NCI-H446 (cell line): ENCODE measurements at places on chromosomes 12 and 14.
A peak's percentile ranks its signal among the peaks of the same experiment; 100 is the strongest.

GRCh38 chr14:67269298-67270060 lies 28.2 kb downstream of the PALS1 start:
- DNase-seq, result no peak

DNA sequence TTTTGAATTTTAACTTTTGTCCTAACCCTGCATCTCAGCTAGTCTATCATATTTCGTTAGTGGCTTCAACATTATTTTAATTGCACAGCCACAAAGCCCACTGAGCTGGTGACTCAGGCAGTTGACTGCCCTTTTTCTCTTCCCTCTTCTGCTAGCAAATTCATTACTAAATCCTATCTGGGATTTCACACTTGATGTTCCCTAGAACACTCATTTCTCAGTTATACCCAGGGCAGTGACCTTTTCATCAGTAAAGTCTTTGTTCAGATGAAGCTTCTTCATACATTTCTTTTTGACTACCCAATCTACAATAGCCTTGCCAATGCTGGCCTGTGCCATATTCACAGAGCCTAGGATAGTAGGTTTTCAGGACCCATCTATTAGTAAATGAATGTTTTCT lies 107.0 kb downstream of the ATXN7L3B start:
- DNase-seq, result no peak

DNA sequence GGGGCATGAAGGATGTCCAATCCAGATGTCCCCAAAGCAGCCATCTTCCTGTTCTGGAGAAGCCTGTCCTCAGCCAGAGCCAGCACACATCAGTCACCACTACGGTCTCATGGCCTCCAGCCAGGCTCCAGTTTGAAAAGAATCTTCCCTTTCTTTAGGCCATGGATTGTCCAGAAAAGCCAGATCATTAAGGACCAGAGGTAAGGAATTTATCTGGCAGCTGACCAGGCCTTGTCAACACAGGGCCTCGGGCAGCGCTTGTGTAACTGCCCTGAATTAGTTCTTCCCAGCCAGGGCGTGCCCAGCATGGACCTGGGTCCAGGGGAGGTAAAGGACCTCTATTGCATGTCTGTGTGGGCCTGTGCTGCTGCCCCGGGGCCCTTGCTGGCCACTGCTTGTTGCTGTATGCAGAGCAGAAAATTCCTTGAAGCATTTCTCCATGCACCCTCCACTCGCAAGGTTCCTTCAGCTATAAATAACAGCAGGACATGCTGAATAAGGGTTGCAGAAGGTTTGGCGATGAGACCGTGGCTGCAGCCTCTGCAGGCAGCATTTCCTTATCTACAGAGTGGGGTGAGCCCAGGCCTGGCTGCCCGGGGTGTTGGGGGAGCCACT lies 21.7 kb upstream of the VPS37B start:
- no peak for DNase-seq

GRCh38 chr12:120708651-120709050 lies 1.6 kb upstream of the UNC119B start:
- no peak for DNase-seq

DNA sequence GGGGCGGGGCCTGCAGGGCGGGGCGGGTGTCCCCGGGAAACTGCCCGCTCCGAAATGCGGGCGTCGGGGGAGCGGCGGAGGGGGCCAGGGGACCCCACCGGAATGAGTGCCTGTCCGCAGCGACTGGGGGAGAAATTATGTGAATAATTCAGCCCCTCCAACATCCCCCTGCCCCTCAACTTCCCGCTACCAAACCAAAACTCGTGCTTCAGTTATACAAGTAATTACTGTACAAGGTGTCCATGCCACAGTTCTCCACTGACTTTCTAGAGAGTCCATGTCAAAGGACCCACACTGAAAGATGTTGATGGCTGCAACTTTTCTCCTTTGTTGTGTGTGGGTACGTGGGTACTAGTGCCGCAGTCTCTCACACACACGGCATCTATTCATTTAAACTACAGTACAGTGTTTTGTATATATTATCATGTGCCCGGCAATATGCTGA lies 414 bp upstream of the CDK17 start:
- DNase-seq, result peak; percentile 63

- no peak for DNase-seq
Observed at GRCh38 chr14:103621860-103622259, 7.2 kb upstream of the KLC1 start.

- no peak for DNase-seq
Observed at GRCh38 chr14:101183376-101184103, 280.0 kb upstream of the RTL1 start.

DNA sequence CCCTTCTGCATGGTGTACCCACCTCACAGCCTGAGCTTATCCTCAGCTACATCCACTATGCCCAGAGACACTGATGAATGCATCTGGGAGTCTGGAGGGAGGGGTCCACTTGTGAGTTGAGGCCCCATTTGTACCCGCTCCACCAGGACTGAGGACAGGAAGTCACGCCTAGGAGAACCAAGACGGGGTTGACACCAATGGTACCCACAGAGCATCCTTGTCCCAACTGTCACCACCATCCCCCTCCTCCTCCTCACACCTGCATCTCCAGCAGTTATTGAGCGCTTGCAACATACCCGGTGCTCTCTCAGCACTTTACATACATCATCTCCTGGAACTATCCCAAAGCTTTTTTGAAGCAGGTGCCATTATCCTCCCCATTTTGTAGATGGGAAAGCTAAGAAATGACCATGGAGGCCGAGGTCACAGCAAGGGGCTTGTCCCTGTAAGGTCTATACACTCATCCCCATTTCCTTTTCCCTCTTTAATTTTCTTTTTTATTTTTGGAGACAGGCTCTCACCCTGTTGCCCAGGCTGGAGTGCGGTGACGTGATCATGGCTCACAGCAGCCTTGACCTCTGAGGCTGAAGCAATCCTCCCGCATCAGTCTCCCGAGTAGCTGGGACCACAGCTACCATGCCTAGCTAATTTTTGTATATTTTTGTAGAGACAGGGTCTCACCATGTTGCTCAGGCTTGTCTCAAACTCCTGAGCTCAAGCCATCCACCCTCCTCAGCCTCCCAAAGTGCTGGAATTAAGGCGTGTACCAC lies 31.7 kb downstream of the DGLUCY start:
- no peak for DNase-seq

GRCh38 chr14:100775831-100776591 lies 49.3 kb downstream of the DLK1 start:
- no peak for DNase-seq

GRCh38 chr12:76449016-76449415 lies 100.8 kb upstream of the BBS10 start:
- DNase-seq, result no peak

- no peak for DNase-seq
Observed at GRCh38 chr12:9391815-9392214, 183.6 kb upstream of the PZP start.

DNA sequence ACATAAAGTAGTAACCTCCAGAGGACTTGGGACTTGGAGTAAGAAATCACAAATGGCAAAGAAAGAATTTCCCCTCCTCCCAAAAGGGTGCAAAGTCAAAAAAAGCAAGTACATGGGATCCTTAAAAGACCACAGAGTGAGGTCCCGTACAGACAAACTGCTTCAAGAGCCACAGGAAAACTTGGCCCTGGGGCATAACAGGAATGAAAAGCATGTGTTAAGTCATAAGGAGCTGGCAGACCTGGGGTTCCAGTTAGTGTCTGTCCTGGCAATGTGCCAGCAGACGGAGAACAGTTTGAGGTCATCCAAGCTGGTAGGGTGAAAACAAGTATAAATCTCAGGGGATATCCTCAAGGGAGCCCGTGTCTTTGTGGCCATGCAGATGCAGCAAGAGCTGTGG lies 73.2 kb downstream of the HSD17B6 start:
- peak; percentile 75 for DNase-seq

GRCh38 chr12:51009056-51009440 lies 17.1 kb downstream of the SLC11A2 start:
- no peak for DNase-seq

GRCh38 chr14:68794851-68795596 lies 2.2 kb upstream of the ZFP36L1 start:
- no peak for DNase-seq

DNA sequence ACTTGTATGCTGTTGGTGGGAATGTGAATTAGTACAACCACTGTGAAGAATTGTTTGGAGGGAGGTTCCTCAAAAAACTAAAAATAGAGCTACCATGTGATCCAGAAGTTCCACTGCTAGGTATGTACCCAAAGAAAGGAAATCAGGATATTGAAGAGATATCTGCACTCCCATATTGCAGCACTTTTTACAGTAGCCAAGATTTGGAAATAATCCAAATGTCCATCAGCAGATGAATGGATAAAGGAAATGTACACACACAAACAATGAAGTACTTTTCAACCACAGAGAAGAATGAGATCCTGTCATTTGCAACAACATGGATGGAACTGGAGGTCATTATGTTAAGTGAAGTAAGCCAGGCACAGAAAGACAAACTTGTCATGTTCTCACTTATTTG lies 25.9 kb downstream of the TIGAR start:
- DNase-seq, result no peak

GRCh38 chr12:52204095-52204930 lies 12.5 kb upstream of the KRT80 start:
- no peak for DNase-seq

- DNase-seq, result peak; percentile 34
Observed at GRCh38 chr12:112992541-112993398, 14.5 kb downstream of the OAS2 start.

- DNase-seq, result no peak
Observed at GRCh38 chr12:78540606-78541336, 323.8 kb upstream of the SYT1 start.

DNA sequence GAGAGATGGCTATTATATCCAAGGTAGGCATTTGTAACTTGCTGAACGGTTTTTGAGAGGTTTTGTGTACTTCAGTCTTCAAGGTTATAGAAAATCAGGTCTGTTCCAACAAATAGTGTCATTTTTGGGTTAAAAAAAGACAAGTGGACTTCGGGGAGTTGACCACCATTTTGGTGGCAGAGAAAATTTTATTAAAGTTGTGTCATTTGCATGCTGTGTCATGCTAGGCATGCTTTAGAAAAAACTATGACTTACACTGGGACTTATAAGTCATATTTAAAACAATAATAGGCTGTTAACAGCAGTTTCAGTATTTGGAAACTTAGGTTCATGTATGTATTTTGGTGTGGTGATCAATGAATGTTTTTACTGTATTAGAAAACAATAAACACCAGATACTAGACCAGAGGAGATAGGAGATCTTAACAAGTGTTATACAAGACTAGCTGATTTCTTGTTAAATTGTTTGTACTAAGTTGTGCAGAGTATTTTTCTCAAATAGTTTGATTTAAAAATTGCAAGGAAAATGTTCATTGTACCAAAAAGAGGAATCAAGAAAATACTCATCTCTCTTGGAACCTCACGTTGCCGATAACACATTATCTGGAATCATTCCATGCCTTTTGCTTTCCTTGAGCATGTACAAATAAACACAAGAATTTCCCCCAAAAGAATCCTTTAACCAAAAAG lies 1.4 kb downstream of the RAN start:
- no peak for DNase-seq

GRCh38 chr12:53696285-53696654 lies 20.4 kb upstream of the ATP5MC2 start:
- DNase-seq, result peak; percentile 27

GRCh38 chr12:55736076-55736475 lies 6.8 kb upstream of the GDF11 start:
- no peak for DNase-seq
